ENCODE measurements at places on chromosomes 13 and 19.

- no peak for DNase-seq
Observed at GRCh38 chr19:46482631-46483030, 11.3 kb upstream of the PNMA8A start.

DNA sequence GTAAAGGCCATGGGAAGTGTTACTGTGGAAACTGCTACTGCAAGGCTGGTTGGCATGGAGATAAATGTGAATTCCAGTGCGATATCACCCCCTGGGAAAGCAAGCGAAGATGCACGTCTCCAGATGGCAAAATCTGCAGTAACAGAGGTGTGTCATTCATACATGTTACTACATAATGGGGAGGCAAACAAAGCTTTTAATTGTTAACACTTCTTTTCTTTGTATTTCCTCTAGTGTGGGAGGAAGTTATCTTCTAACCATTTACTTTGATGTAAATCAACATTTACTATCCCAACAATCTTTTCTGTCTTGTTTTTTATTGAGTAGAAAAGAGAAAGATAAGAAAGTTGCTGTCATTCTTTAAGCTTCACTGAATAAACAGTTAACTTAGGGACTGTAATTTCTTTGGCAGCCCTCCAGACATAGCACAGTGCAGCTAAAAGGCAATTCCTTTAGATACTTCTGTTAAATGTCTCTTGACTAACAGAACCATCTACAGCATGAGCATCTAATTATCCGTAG lies 126.9 kb downstream of the ITGBL1 start:
- no peak for DNase-seq

GRCh38 chr13:113137691-113138298 lies 15.2 kb downstream of the F10 start:
- no peak for DNase-seq

- DNase-seq = no peak
Observed at GRCh38 chr19:405121-405965, 3.6 kb downstream of the C2CD4C start.

GRCh38 chr19:46739290-46739771 lies 6.5 kb upstream of the FKRP start:
- DNase-seq = no peak

- peak; percentile 65 for DNase-seq
Observed at GRCh38 chr13:48749699-48750473, 96.2 kb downstream of the CYSLTR2 start.

GRCh38 chr13:86038490-86038889 lies 239.3 kb upstream of the SLITRK6 start:
- no peak for DNase-seq

GRCh38 chr19:48351341-48351752 lies 12.4 kb downstream of the TMEM143 start:
- DNase-seq = peak; percentile 76

DNA sequence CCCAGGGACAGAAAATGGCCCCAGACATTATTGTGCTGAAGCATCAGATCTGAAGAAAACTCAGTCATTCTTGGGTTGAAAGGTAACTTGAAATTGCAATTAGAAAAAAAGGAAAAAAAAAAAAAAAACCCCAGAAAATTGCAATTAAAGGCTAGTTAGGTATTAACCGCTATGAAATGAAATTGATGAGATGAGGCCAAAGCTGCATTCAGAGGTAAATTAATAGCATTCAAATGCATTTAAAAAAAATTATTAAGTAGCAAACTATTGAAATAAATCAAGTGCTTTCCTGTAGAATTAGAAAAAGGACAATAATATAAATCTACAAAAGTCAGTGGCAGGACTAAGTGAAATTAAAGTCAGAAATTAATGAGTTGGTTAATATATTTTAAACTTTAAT lies 6.4 kb downstream of the PGLS start:
- DNase-seq = no peak

DNA sequence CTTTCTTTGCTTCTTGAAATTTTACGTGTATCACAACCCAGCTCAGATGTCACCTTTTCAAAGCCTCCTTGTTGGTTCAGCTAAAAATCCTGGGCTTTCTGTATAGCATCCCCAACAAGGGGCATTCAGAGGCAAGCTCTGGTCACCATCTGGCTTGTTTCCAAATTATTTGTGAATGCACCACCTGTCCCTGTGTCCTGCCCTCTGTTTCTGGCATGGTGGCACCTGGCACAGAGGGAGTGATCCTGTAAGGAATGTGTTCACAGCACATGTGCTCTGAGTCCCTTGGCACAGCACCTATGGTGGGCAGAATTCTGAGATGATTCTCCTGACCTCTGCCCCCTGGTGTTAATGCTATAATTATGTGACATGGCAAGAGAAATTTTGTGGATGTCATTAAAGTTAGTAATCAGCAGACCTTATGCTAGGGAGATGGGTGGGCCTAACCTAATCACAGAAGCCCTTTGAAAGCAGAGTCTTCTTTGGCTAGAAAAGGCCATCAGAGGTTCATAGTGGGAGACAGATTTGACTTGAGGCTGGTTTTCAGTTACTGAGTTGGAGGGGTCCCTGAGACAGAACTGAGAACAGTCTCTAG lies 76.3 kb downstream of the ZNF429 start:
- no peak for DNase-seq

- DNase-seq = no peak
Observed at GRCh38 chr13:32200741-32201140, 114.4 kb downstream of the ZAR1L start.

GRCh38 chr13:98386637-98387036 lies 190.3 kb downstream of the STK24 start:
- DNase-seq = no peak

- DNase-seq = no peak
Observed at GRCh38 chr19:6613711-6614110, 22.8 kb upstream of the CD70 start.

GRCh38 chr19:48558018-48558684 lies 6.2 kb downstream of the SULT2B1 start:
- DNase-seq = no peak

- no peak for DNase-seq
Observed at GRCh38 chr13:50587115-50587514, 256.4 kb downstream of the DLEU7 start.

DNA sequence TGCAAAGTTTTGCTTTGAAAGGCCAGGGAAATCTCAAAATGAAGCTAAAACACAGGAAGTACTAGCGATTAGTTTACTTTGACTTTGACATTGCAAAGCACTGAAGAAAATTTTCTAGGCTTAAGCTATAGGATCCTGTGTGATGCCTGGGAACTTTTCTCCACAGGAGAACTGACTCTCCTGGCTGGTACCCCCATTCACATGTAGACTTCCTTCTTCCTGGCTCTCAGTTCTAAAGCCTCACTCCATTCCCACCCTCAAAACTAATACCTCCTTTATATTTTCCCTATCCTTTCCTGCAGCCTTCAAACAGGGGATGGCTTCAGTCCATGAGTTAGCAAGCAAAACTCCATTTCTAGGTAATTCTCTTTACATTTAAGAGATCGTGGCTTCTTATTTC lies 189.5 kb downstream of the SLITRK1 start:
- no peak for DNase-seq

DNA sequence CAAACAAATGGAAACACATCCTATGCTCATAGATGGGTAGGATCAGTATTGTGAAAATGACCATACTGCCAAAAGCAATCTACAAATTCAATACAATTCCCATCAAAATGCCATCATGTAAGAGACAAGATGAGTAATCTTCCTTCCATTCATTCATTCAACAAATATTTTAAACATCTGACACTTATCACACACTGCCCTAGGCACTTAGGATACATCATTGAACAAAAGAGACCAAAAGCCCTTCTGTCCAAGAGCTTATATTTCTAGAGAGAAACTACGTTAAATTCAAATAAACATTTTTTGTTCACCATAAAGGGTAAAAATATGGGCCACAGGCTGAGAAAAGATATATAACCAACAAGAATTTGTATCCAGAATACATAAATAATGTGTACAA lies 20.5 kb upstream of the LHFPL6 start:
- DNase-seq = no peak

DNA sequence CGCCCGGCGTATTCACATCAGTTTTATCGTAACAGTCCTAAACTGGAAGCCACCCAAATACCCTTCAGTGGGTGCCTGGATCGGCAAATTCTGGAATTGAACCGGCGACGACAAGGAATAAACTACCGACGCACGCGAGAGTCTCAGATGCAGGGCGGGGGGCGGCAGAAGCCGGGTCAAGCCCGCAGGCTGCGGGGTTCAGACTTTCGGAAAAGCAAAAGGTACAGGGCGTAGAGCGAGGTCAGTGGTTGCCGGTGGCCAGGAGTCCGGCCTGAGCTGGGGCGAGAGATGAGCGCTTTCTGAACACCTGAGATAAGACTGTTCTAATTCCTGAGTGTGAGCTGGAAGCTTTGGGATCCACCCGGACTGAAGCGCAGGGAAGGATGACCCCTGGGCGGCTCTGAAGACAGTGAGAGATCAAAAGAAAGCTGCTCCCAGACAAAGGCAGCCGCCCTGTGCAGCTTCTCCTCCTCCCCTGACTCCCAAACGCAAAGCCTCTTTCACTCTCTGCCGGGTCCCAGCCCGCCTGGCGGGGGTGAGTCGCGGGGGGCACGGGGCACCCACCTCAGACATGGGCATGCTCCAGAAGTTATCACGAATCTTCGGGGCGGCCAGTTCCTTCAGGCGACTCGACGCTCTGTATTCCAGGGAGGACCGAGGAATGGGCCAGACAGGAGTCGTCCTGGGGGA lies 26.2 kb upstream of the MIER2 start:
- DNase-seq = no peak

GRCh38 chr13:46736541-46737310 lies 60.2 kb downstream of the ESD start:
- DNase-seq = no peak

GRCh38 chr13:29918845-29919244 lies 68.4 kb upstream of the UBL3 start:
- no peak for DNase-seq

- no peak for DNase-seq
Observed at GRCh38 chr13:67651908-67652465, 421.9 kb upstream of the PCDH9 start.

Measured in activated CD4-positive, alpha-beta T cell treated with anti-CD3 and anti-CD28 coated beads for 24 hours (primary cell).